ENCODE measurements at places on chromosomes 3 and 15.
A peak's percentile ranks its signal among the peaks of the same experiment; 100 is the strongest.

DNA sequence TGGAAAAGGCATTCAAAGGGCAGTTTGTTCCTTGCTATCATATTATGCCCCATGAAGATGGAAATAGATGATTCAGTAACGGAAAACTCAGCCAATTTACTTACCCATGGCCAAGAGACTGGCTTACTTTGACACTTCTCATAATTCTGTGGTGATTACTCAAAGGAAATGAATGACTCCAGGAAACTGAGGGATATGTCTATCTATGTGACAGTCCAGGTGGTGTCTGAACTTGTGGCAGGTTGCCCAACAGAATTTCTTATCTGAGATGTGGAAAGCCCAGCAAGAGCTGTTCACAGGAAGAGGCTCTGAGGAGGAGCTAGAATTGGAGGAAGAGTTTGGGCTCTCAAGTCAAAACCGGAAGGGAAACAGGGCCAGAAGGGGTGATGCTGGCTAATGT is 91.2 kb downstream of the KCNAB1 start:
- H3K27me3 ChIP-seq, result peaks cover 24% of the 10 kb centered on the region
- no peaks in the 10 kb centered on the region for H3K36me3 ChIP-seq
- H3K27ac ChIP-seq, result no peak overlapping the region
- no peak overlapping the region for H3K4me3 ChIP-seq

DNA sequence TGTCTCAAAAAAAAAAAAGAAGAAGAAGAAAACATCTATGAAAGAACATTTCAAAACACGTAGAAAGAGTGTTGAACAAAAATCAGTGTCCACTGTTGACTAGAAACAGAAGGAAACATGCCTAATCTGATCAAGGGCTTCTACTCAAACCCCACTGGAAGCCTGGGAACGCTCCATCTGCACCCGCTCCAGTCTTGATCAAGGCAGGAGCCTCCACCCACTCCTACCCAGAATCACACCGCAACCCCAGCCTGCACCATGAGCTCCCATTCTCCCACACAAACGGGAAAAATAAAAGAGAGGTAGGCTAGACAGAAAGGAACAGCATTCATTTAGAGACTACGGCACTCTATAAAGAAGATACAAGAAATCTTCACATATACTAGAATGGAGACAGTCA is 40.9 kb upstream of the OCA2 start:
- no peak overlapping the region for H3K27ac ChIP-seq
- no peak for DNase-seq
- H3K4me1 ChIP-seq, result peaks cover 28% of the 10 kb centered on the region
- H3K36me3 ChIP-seq, result peaks cover 38% of the 10 kb centered on the region
- H3K4me3 ChIP-seq, result no peak overlapping the region

DNA sequence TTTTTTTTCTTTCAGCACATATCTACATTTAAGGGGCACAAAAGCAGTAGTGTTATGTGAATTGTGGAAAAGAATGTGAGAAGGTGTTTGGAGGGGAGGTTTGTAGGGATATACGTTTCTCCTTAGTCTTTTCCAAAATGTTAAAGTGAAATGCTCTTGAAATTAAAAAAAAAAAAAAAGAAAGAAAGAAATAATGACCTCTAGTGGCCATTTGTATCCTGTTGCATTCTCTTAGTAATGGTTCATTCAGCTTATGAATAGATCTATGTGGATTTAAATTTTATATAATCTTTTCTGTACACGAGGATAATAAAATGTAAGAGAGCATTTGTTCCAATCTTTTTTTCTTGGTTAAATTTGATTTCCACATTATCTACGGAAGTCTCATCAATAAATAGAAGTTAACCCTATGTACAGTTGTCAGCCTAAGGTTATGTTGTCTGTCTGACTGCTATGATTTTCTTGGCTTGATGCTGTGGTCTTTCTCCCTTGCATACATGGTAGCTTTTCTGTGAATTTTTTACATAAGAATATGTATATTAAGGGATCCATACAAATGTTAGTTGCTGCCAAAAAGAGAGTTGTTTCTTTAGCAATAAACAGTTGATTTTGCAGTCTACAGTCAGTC is 1.7 kb downstream of the P2RY13 start:
- H3K4me1 ChIP-seq, result peaks cover 14% of the 10 kb centered on the region
- H3K27ac ChIP-seq, result no peak overlapping the region
- no peak overlapping the region for H3K4me3 ChIP-seq
- DNase-seq, result no peak
- H3K27me3 ChIP-seq, result peaks cover 4% of the 10 kb centered on the region

GRCh38 chr3:55330355-55330754 is 156.8 kb downstream of the WNT5A start:
- H3K27ac ChIP-seq, result no peak overlapping the region
- H3K4me1 ChIP-seq, result no peaks in the 10 kb centered on the region
- H3K36me3 ChIP-seq, result no peaks in the 10 kb centered on the region
- H3K4me3 ChIP-seq, result no peak overlapping the region
- no peaks in the 10 kb centered on the region for H3K27me3 ChIP-seq

GRCh38 chr3:14792691-14793121 is 26.1 kb upstream of the FGD5 start:
- H3K27ac ChIP-seq, result no peak overlapping the region
- peaks cover 8% of the 10 kb centered on the region for H3K27me3 ChIP-seq
- DNase-seq, result no peak
- no peak overlapping the region for H3K4me3 ChIP-seq
- H3K4me1 ChIP-seq, result no peaks in the 10 kb centered on the region

GRCh38 chr15:95043933-95044313 is 812.6 kb downstream of the MCTP2 start:
- H3K36me3 ChIP-seq, result no peaks in the 10 kb centered on the region
- no peak for DNase-seq
- no peaks in the 10 kb centered on the region for H3K4me1 ChIP-seq

GRCh38 chr3:86793786-86794185 is 197.2 kb downstream of the VGLL3 start:
- H3K4me1 ChIP-seq, result no peaks in the 10 kb centered on the region
- no peak for DNase-seq
- H3K27me3 ChIP-seq, result no peaks in the 10 kb centered on the region
- no peak overlapping the region for H3K27ac ChIP-seq
- H3K4me3 ChIP-seq, result no peak overlapping the region
- H3K36me3 ChIP-seq, result no peaks in the 10 kb centered on the region

- H3K4me3 ChIP-seq, result no peak overlapping the region
- no peaks in the 10 kb centered on the region for H3K27me3 ChIP-seq
- H3K4me1 ChIP-seq, result peaks cover 14% of the 10 kb centered on the region
- H3K27ac ChIP-seq, result no peak overlapping the region
- DNase-seq, result no peak
- no peaks in the 10 kb centered on the region for H3K36me3 ChIP-seq
These were observed 27.8 kb downstream of the PDE8A start for GRCh38 chr15:85009435-85009834.

- no peaks in the 10 kb centered on the region for H3K27me3 ChIP-seq
- H3K27ac ChIP-seq, result no peak overlapping the region
- no peak overlapping the region for H3K4me3 ChIP-seq
- no peaks in the 10 kb centered on the region for H3K36me3 ChIP-seq
- no peaks in the 10 kb centered on the region for H3K4me1 ChIP-seq
These were observed 40.9 kb downstream of the NR1D2 start for GRCh38 chr3:23985747-23986544.

DNA sequence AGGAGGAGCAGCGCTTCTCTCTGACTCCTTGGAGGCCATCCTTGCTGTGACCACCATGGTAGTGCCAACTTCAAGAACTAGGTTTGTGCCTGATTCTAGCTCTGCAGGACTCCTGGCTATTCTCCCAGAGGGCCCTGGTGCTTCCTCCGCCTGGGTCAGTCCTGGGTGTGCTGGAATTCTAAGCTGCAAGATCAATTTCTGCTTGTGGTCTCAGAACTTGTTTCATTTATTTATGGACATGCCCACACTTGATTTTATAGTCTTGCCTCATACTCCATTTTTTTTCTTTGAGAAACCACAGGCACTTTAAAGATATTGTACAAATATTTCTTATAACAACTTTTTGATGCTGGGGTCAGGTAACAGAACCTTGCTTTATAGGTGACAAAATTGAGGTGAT is 87.6 kb downstream of the PDCD6IP start:
- H3K27me3 ChIP-seq, result peaks cover 4% of the 10 kb centered on the region
- no peak overlapping the region for H3K4me3 ChIP-seq
- no peak for DNase-seq

GRCh38 chr3:102505542-102505941 is 70.7 kb downstream of the ZPLD1 start:
- H3K27me3 ChIP-seq, result no peaks in the 10 kb centered on the region
- no peaks in the 10 kb centered on the region for H3K4me1 ChIP-seq

DNA sequence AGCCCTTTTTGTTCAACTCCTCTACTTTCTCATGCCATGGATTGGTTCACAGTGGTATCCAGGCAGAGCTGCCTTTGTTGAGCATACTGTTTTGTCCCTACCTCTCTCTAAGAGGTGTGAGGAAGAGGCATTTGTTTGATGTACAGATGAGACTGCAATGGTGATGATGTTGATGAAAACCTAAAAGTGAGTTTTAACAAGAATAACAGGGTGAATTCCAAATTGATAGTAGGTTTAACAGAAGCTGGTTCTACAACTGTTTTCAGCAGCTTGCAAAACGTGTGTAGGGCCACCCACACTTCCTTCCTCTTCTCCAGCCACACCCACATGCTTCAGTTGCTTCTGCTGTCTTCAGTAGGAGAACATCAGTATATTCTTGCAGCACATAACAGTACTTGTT is 10.2 kb downstream of the SNRK start:
- peaks cover 38% of the 10 kb centered on the region for H3K36me3 ChIP-seq
- DNase-seq, result peak; percentile 63
- H3K27me3 ChIP-seq, result no peaks in the 10 kb centered on the region
- peak overlapping the region; percentile 93 for H3K27ac ChIP-seq
- H3K4me3 ChIP-seq, result peak overlapping the region; percentile 86

- peak overlapping the region; percentile 95 for H3K4me3 ChIP-seq
- peaks cover 15% of the 10 kb centered on the region for H3K4me1 ChIP-seq
- DNase-seq, result no peak
- H3K36me3 ChIP-seq, result peaks cover 20% of the 10 kb centered on the region
- H3K27me3 ChIP-seq, result no peaks in the 10 kb centered on the region
- H3K27ac ChIP-seq, result peak overlapping the region; percentile 78
These were observed 611 bp upstream of the USP19 start for GRCh38 chr3:49121132-49121736.

- no peaks in the 10 kb centered on the region for H3K27me3 ChIP-seq
- DNase-seq, result no peak
- peaks cover 30% of the 10 kb centered on the region for H3K36me3 ChIP-seq
- peak overlapping the region; percentile 66 for H3K4me3 ChIP-seq
- H3K4me1 ChIP-seq, result peaks cover 70% of the 10 kb centered on the region
These were observed 12.5 kb downstream of the MBNL1 start for GRCh38 chr3:152281133-152281713.

DNA sequence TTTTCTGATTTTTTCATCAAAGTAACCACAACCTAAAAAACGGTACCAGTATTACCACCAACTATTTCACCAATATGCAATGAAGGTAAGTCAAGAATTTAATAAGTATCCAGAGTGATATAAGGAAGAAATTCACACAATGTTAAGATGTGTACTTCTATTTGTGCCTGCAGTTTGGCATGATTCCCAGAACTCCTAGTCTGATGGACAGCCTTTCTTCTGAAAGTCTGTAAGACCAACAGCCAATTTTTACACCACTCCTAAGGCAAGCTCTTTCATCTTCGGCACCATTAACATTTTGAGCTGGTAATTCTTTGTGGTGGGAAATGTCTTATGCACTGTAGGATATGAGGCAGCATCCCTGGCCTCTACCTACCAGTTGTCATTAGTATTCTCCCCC is 108.3 kb downstream of the VPS13C start:
- H3K27ac ChIP-seq, result no peak overlapping the region
- no peaks in the 10 kb centered on the region for H3K27me3 ChIP-seq
- H3K36me3 ChIP-seq, result peaks cover 50% of the 10 kb centered on the region

DNA sequence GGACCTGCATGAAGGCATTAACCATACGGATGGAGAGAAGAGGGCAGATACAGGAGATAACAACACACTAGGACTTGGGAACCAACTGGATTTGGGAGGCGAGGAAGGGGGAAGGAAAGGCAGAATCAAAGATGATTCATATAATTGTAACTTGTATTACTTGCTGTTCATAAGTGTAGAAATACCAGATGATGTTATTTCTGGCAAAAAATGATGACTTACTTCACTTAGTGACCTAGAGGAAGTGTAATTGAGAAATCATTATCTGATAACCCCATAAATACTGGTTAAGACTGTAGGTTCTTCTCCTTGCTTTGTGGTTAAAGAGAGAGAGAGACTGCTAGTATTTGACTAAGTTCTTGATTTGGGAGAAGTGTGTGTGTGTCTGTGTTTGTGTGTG is 50.5 kb upstream of the GK5 start:
- H3K27me3 ChIP-seq, result no peaks in the 10 kb centered on the region
- H3K4me3 ChIP-seq, result peak overlapping the region; percentile 41
- no peak for DNase-seq
- H3K36me3 ChIP-seq, result peaks cover 1% of the 10 kb centered on the region
- peak overlapping the region; percentile 73 for H3K27ac ChIP-seq

GRCh38 chr15:47338771-47339170 is 378.5 kb upstream of the SEMA6D start:
- no peaks in the 10 kb centered on the region for H3K36me3 ChIP-seq
- H3K4me1 ChIP-seq, result no peaks in the 10 kb centered on the region
- no peak overlapping the region for H3K4me3 ChIP-seq
- no peaks in the 10 kb centered on the region for H3K27me3 ChIP-seq

GRCh38 chr15:91620229-91620628 is 233.3 kb upstream of the SLCO3A1 start:
- no peaks in the 10 kb centered on the region for H3K36me3 ChIP-seq
- no peaks in the 10 kb centered on the region for H3K4me1 ChIP-seq

DNA sequence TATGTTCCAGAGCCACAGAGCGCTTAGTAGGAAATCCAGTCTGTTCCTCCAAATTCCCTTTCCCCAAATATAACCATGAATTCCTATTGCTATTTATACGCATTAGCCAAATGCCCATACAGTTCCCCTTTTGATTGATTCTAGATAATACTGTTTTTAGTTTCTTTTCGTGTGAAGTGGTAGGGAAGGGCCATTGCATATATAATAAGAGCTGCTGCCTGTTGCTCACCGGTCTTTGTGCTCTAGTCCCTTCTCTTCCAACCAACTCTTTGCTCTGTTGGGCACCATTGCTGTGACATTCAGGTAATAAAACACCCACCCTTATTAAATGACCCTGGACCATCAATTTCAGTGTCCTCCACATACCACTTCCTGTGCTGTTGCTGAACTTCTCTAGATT is 379.9 kb upstream of the KCNMB2 start:
- no peak overlapping the region for H3K4me3 ChIP-seq
- H3K27me3 ChIP-seq, result no peaks in the 10 kb centered on the region
- no peaks in the 10 kb centered on the region for H3K4me1 ChIP-seq
- H3K27ac ChIP-seq, result no peak overlapping the region

- H3K36me3 ChIP-seq, result peaks cover 71% of the 10 kb centered on the region
- H3K27me3 ChIP-seq, result no peaks in the 10 kb centered on the region
- no peaks in the 10 kb centered on the region for H3K4me1 ChIP-seq
- no peak overlapping the region for H3K4me3 ChIP-seq
- H3K27ac ChIP-seq, result no peak overlapping the region
- DNase-seq, result no peak
These were observed 37.3 kb downstream of the MLH1 start for GRCh38 chr3:37030588-37030987.

DNA sequence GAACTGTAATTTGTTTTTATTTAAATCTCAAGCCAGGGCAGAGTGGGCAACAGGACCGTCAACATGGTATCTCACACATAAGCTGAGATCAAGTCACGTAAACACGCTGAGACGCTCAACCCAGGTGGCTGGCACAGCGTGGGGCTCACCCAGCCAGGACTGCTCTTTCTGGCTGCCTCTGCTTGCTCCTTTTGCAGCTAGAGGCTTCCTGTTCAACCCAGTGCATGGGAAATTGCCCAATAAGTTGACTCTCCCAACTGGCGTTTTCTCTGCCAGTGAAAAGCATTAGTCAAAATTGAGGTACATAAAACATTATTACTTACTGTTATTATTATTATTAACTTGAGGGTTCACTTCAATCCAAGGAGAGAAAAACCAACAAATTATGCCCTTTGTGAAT is 398.1 kb downstream of the NR2F2 start:
- no peaks in the 10 kb centered on the region for H3K4me1 ChIP-seq
- H3K4me3 ChIP-seq, result no peak overlapping the region
- no peaks in the 10 kb centered on the region for H3K36me3 ChIP-seq
- no peaks in the 10 kb centered on the region for H3K27me3 ChIP-seq
- no peak overlapping the region for H3K27ac ChIP-seq
- no peak for DNase-seq
